ENCODE measurements at places on chromosomes 2 and 18. TPM values are rescaled to one million over a fixed set of nuclear protein-coding genes. Genes with fewer than 3 reads are reported as not detected.

DNA sequence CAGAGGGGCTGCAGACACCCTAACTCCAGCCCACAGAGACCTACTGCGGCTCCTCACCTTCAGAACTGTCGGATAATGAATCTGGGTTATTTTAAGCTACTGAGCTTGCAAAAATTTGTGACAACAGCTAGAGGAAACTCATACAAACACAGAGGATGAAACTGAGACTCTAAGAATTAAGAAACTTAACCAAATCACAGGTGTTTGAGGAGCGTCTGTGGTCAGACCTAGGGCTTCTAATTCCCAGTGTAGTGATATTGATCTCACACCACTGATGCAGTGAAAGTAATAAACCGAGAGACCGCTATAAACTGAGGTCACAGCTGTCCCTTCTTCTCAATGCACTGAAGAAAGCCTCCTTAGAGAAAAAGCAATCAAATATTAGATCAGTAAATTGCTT is 110.1 kb downstream of the RGPD3 start:
- no peak for DNase-seq

- no peak for DNase-seq
Measured at GRCh38 chr2:195998070-195998469, 70.6 kb downstream of the DNAH7 start.

- no peak for DNase-seq
Measured at GRCh38 chr2:210593166-210593565, 36.8 kb downstream of the CPS1 start.

- no peak for DNase-seq
Measured at GRCh38 chr2:212145121-212145520, 393.5 kb downstream of the ERBB4 start.

GRCh38 chr2:217610401-217610814 is 392.4 kb downstream of the TNS1 start:
- DNase-seq: no peak

DNA sequence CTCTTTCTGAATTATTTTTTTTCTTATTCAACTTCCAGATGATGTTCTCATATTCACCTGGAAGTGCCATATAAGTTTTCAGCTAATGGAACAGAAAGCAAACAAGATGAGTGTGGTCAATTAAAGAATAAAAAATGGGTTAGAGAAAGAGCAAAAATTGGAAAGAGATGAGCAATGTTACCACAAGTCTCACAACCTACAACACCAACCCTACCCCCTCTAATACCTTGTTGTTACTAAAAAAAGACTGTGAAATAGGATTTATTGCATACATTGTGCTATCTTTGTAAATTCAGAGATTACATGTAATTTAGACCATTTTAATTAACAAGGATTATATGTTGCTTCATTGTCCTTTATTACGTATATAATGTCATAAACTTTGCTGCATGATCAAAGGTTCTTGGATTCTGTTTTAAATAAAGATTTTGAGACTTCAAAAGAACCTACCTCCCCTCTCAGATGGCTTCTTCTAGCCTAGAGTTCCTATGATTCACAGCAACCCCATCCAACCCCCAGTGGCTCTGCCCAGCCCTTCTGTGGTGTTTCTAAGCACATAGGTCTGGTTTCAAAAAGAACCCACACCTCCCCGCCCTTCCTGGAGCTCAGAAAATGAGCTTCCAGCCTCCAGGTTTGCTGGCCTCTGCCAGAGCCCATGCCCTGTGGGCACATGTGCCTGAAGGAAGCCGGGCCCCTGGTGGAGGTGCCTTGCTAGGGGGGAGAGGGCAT is 24.7 kb downstream of the LGALSL start:
- no peak for DNase-seq

- no peak for DNase-seq
Measured at GRCh38 chr18:30623401-30624065, 419.0 kb downstream of the DSC3 start.

GRCh38 chr2:33426666-33427231 is 49.7 kb upstream of the RASGRP3 start:
- DNase-seq: no peak

DNA sequence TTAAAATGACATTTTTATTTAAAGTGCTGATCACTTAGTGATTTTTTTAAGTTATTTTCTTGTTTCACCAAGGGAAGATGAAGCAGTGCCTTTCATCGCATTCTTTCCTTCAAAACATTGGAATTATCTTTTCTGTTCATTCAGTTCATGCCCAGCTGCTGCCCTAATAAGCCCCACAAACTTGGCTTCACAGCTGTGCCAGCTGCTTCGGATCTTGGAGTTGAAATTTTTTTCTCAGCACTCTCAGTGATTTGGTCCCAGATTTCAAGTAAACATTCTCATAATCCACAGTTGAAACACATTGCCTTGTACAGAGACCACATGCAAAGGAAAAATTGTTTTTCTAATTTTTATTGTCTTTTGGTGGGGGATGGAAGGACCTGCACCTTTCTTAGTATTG is 353.3 kb upstream of the LRP1B start:
- DNase-seq: no peak

DNA sequence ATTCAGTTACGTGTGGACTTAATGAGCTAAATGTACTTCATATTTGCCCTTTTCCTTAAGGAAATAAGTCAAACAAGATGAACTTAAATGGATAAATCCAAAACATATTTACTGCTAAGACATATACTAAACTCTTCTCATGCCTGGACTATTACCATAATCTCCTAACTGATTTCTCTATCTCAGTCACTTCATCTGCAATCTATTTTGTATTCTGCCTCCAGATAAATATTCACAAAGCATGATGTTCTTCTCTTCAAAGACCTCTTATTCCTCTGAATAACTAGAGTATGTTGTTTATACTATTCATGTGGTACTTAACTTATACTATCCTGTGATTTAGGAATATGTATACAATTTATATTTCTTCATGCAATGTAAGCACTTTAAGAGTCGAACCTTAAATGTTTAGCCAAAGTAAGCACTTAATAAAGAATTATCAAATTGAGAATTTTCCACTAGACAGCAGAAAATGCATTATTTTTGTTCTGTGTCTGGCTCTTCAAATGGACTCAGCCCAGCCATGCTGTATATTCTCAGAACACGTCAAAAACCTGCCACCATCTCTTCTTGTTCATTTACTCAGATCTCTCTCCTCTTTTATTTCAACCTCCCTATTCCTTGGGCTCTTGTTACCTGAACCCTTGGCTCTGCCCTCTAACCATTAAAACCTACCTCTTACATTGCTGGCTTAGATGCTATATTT is 79.9 kb upstream of the ARHGAP28 start:
- DNase-seq: no peak

DNA sequence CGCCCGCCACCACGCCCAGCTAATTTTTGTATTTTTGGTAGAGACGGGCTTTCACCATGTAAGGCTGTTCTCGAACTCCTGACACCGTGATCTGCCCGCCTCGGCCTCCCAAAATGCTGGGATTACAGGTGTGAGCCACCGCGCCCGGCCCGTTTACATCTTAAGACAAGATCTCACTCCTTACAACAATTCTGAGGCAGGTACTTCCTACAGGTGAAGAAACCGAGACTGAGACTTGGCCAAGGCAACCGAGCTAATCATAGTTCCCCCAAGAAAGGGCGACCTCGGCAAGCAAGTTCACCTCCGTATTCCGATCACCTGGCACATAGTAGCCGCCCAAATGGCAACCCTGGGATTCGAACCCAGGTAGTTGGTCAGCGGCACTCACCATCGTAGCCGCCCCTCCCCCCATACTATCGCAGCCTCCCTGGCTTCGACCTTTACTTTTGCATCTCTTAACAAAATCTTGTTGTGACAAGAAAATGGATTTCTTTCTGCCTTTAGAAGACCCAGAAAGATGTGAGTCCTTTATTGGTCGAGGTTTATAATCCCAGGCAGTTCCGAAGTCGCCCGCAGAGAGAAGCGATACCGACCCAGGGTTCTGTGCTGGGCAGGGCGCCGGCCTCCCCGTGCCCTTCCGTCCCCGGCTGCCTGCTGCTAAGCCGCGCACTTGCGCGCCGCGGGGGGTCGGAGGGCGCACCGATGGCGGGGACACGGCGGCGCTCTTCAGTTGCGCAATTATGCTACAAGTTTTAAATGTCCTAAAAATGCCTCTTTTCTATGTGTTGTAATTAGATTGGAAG is 1.1 kb upstream of the FZD5 start:
- no peak for DNase-seq

DNA sequence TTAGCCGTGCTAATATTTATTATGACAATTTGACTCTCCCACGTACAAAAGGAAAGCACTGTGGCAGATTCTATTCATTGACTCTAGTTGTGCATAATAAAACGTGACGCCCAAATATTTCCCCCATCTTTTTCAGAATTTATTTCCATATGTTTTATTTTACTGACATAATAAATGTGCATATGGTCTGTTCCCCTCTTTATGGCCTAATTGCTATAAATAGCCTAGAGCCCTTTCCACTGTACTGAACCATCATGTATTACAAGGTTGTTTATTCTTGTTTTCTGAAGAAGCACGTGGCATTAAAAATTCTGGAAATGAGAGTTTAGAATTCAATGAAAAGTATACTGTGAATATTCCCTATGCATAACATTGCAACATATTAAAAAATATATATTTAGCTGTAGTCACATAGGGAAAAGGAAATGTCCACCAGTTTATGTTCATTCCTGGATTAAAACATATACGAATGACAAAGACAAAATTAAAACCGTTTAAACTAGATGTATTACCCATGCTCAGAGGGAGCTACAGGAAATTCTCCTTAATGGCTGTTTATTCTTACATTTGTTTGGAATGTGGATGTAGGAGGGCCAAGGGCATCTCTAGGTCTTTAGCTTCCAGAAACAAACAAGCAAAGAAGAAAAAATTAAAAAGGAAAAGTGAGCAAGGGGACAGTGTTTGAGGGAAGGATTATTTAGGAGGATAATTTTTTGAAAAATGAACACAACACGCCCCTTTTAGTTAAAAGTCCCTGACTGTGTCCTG is 122.1 kb upstream of the MMADHC start:
- no peak for DNase-seq

DNA sequence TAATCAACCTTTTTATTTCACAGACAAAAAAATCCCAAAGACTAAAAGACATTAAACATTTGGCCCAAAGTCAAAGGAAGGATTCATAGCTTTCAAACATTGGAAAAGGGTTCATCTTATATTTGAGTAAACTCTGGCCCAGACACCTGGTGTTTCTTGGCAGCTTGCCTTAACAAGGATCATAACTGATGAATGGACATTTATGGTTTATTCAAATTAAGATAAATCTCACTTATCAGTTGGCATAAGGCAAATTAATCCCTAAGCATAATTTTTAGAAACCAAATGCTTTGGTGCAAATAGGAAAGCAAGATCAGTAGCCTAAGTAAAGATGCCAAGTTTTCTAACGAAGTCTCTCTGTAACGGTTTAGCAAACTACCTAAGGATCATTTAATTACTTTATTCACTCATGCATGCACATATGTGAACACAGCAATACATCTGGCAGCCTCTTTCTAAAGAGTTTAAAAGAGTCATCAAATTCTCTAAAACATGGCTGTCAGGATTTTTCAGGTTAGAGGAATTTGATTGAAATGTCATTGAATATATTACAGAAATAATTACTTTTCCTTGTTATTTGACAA is 323.4 kb upstream of the RBMS1 start:
- no peak for DNase-seq

GRCh38 chr2:80947601-80948130 is 643.1 kb upstream of the LRRTM1 start:
- DNase-seq: no peak

DNA sequence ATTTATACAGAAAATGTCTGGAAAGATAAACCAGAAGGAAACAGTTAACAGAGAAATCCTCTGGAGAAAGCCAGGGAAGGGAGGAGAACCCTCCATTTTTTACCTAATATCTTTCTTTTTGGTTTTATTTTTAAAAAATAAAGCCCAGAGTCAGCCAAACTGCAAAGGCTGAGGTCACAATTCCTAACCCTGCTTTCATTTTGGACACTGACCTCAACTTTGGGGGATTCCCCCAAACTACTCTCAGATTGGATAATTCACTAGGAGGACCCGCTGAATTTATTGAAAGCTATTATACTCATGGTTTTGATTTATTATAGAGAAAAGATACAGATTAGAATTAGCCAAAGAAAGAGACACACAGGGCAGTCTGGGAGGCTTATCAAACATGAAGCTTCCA is 93.3 kb upstream of the SP3 start:
- no peak for DNase-seq

DNA sequence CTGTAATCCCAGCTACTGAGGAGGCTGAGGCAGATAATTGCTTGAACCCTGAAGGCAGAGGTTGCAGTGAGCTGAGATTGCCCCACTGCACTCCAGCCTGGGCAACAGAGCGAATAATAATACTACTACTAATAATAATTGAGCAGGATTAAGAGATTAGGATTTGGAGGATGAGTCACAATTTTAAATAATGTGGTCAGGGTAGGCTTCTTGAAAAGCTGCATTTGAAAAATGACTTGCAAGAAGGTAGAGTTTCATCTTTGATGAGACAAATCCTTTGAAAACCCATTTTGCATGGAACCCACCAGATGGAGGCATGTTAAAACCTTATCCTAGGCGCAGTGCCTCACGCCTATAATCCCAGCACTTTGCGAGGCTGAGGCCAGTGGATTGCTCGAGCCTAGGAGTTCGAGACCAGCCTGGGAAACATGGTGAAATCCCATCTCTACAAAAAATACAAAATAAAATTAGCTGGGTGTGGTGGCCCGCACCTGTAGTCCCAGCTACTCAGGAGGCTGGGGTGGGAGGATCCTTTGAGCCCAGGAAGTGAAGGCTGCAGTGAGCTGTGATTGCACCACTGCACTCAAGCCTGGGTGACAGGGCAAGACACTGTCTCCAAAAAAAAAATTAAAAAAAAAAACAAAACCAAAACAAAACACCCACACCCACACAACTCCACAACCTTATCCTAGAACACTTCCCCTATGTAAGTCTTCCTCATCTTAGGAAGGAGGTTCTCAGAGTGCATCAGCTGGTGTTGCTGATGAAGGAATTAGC is 3.3 kb upstream of the ATP8B1 start:
- DNase-seq: no peak

DNA sequence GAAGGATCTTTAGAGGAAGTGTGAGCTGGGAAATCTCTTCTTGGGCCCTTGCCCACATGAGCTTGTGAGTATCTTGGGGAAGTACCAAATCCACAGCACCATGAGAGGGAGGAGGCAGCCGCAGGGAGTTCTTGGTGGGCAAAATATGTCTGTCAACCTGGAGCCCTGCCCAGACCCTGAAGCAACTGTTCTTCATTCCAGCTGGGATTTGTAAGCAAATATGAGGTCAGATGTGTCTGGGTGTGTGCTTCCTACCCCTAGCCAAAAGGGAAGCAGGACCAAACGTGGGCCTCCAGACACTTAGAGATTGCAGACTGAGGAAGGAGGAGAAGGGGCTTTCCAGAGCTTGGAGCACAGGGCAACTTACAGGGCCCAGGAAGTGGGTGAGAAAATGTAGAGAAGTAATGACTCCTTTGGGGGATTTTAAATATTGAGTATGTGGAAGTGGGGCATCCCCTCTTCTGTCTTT is 41.9 kb downstream of the TMEM247 start:
- peak; percentile 93 for DNase-seq

The GPR155 gene
- 9.7 TPM for total RNA-seq

The MEIS1 gene
- 63.4 TPM for total RNA-seq

The ALPG gene
- total RNA-seq: not detected

The POMC gene
- total RNA-seq: 2.2 TPM

The SCN7A gene
- total RNA-seq: 3.8 TPM

The UGT1A5 gene
- not detected for total RNA-seq

The FTCDNL1 gene
- 1.6 TPM for total RNA-seq

The DSG4 gene
- total RNA-seq: not detected

The TMEM169 gene
- 0.51 TPM for total RNA-seq

All from posterior vena cava (tissue), 2 donors.